Epithelial cell of alveolus of lung (primary cell): ENCODE measurements at places on chromosomes 2 and 18. TPM values are rescaled to one million over a fixed set of nuclear protein-coding genes. Genes with fewer than 3 reads are reported as not detected.

The RUFY4 gene
- not detected in 2 replicates for total RNA-seq

The EXOC6B gene
- 14.3 and 15.1 TPM in 2 replicates for total RNA-seq

The ALPP gene
- not detected in 2 replicates for total RNA-seq

The TLX2 gene
- not detected in 2 replicates for total RNA-seq

The TXNDC2 gene
- total RNA-seq, result 0.64 TPM in 1 of 2 replicates, not detected in the other

The CD8B2 gene
- total RNA-seq, result not detected in 2 replicates

The DES gene
- total RNA-seq, result under 0.01 and 20.4 TPM in 2 replicates

The MAP3K19 gene
- not detected in 2 replicates for total RNA-seq

The RGPD3 gene
- under 0.01 and 0.13 TPM in 2 replicates for total RNA-seq

The PCARE gene
- not detected in 2 replicates for total RNA-seq

The HOXD1 gene
- not detected in 2 replicates for total RNA-seq

The UGT1A10 gene
- not detected in 2 replicates for total RNA-seq

The MOGAT1 gene
- not detected in 2 replicates for total RNA-seq

The CNRIP1 gene
- 25.4 and 39.2 TPM in 2 replicates for total RNA-seq
